ENCODE measurements at places on chromosomes 1 and 21. TPM values are rescaled to one million over a fixed set of nuclear protein-coding genes. Genes with fewer than 3 reads are reported as not detected.

DNA sequence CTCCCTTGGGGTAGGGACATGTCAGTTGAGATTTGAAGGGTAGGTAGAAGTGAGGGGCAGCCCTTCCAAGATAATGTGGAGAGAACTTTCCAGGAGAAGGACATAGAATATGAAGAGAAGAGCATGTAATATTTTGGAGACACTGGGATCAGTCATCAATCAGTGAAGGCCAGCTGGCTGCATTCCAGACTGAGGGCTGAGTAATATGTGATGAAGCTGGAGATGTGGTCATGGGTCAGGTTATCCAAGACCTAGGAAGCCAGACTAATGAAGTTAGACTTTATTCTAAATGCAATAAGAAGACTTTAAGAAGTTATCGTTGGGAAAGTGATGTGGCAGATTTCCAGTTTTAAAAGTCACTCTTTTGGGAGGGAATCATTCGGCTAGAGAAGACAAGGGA, 262.0 kb downstream of the HMCN1 start:
- H3K4me3 ChIP-seq, result no peak overlapping the region
- no peaks in the 10 kb centered on the region for H3K4me1 ChIP-seq
- H3K27ac ChIP-seq, result no peak overlapping the region
- DNase-seq, result no peak
- H3K27me3 ChIP-seq, result no peaks in the 10 kb centered on the region
- no peaks in the 10 kb centered on the region for H3K36me3 ChIP-seq

GRCh38 chr1:10187026-10187334, 23.4 kb upstream of the KIF1B start:
- no peaks in the 10 kb centered on the region for H3K36me3 ChIP-seq
- H3K27ac ChIP-seq, result no peak overlapping the region
- no peaks in the 10 kb centered on the region for H3K27me3 ChIP-seq
- DNase-seq, result no peak
- no peak overlapping the region for H3K4me3 ChIP-seq
- no peaks in the 10 kb centered on the region for H3K4me1 ChIP-seq

GRCh38 chr1:5995871-5996630, 3.8 kb upstream of the NPHP4 start:
- no peak overlapping the region for H3K27ac ChIP-seq
- H3K4me1 ChIP-seq, result peaks cover 23% of the 10 kb centered on the region
- H3K4me3 ChIP-seq, result no peak overlapping the region
- no peaks in the 10 kb centered on the region for H3K36me3 ChIP-seq
- no peaks in the 10 kb centered on the region for H3K27me3 ChIP-seq
- peak; percentile 37 for DNase-seq

Gene PODN
- total RNA-seq, result 64.0 TPM

- H3K36me3 ChIP-seq, result no peaks in the 10 kb centered on the region
- H3K27ac ChIP-seq, result no peak overlapping the region
- no peak for DNase-seq
- H3K27me3 ChIP-seq, result no peaks in the 10 kb centered on the region
- H3K4me3 ChIP-seq, result no peak overlapping the region
These were observed 112.9 kb downstream of the PTPN14 start for GRCh38 chr1:214438530-214438929.

Gene ZBTB37
- total RNA-seq, result 15.6 TPM

- peak; percentile 44 for DNase-seq
- peaks cover 8% of the 10 kb centered on the region for H3K27me3 ChIP-seq
- peaks cover 14% of the 10 kb centered on the region for H3K4me1 ChIP-seq
- no peak overlapping the region for H3K27ac ChIP-seq
- H3K4me3 ChIP-seq, result no peak overlapping the region
These were observed 21.3 kb upstream of the COL18A1 start for GRCh38 chr21:45383615-45384201.

- H3K27ac ChIP-seq, result no peak overlapping the region
- DNase-seq, result no peak
- H3K36me3 ChIP-seq, result no peaks in the 10 kb centered on the region
These were observed 16.9 kb upstream of the GRHL3 start for GRCh38 chr1:24302209-24302611.

Data from lower lobe of right lung (tissue), 2 donors.